Fibroblast of skin of left quadriceps (primary cell): ENCODE measurements at places on chromosomes 1 and 21.

DNA sequence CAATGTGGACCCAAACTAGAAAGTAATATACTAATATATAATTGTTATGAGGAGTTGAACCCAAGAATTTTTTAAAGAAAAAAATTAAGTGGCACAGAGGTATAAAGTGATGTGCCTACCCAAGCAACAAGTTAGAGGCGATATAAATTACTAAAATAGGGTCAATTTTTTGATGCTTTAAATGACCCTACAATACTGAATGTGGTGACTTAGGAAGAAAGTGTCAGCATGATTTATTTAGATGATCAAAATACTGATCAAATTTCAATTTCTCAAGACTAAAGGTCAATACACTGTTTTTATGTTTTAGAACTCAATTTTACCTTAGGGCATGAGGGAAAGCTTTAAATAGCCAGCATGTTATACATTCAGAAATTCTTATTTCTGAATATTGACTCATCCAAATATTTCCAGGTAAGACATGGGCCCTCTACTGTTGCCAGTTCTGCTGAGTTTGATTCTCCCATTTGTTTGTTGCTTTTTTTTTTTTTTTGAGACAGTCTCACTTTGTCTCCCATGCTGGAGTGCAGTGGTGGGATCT is 20.1 kb downstream of the SCAF4 start:
- DNase-seq, result no peak

DNA sequence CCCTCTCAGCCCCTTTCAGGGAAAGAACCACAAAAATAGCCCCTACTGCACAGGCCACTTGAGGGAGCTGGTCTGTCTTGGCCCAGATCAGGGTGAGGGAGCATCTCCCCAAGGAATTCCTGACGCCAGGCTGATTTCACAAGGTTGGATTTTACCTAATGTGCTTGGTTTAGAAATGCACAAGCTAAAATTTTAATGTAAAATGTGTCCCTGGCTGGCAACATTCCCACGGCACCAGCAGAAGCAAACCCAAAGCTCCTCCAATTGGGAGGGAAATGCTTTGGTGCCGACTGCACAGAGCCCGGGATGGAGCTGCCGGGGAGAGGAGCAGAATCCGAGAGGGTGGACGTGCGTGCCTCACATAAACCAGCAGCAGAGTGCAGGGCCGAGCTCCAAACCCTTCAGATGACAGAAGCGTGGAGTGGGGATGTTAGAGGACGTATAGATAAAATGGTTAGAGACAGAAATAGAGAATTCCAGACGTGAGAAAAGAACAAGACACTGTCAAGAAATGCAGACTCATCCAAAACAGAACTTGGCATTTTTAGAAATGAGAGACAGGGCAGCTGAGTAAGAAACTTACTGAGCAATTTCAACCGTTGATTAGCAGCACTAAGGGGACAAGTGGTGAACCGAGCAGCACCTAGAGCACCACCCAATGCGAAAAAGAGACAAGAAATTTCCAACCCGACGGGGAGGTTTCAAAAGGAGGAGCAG is 41.6 kb upstream of the TMEM52 start:
- DNase-seq, result no peak

- DNase-seq, result no peak
These were observed 61.3 kb downstream of the SLC19A1 start for GRCh38 chr21:45480701-45481500.

DNA sequence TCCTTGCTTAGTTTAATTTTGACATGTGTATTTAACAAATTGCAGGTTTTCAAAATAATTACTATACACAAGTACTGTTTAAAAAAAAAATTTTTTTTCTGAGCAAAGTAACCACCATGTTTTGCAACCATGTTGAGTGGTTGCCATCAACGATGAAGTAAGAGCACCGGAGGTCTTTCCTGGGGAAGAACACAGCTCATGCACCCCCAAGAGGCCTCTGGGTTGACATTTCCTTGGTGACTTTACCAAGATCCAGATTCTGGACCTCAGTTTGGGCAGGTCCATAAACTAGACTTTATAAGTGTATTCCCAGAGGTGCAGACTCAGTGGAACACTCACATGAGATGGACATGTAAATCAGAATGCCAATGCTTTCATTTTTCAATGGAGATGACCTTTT is 36.8 kb upstream of the RALGPS2 start:
- DNase-seq, result peak; percentile 42

GRCh38 chr1:226637147-226637935 is 88.8 kb downstream of the STUM start:
- no peak for DNase-seq

DNA sequence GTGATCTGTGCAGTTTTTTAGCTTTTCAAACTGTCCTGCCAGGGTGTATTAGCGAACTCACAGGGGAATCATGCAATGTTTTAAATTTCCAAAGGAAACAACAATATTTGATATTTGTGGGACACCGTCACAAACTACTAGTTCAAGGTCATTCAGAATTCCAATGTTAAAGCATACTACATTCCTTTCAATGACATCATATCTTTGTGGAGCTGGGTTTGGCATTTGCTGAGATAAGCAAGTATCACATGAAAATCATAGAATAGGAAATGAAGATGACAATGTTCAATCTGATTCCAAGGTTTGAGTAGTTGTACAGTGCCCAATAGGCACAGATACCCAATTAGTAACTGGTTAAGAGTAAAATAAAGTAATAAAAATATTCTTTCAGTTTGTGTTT is 35.6 kb downstream of the NUF2 start:
- DNase-seq, result no peak

GRCh38 chr1:214440219-214440965 is 111.0 kb downstream of the PTPN14 start:
- DNase-seq, result no peak

DNA sequence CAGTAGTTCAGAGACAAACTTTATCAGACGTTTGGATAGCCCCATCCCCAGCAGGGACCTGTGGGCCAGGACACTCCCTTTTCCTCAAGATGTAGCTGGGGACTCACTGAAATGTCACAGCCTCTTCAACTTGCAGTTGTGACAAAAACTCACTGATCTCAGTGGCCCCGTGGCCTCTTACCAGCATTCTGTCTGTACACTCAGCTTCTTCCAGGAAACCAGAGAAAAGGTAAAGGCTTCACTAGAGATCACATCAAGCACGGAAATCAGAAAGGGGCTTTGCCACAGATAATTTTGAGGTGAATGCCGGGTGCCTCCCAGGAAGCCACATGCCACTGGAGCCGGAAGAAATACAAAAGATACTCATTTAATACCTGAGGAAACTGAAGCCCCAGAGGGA is 122.2 kb downstream of the CCDC185 start:
- no peak for DNase-seq

- no peak for DNase-seq
These were observed 95.9 kb downstream of the PLD5 start for GRCh38 chr1:242428399-242429190.

GRCh38 chr21:36773117-36773516 is 74.2 kb downstream of the SIM2 start:
- DNase-seq, result peak; percentile 26

DNA sequence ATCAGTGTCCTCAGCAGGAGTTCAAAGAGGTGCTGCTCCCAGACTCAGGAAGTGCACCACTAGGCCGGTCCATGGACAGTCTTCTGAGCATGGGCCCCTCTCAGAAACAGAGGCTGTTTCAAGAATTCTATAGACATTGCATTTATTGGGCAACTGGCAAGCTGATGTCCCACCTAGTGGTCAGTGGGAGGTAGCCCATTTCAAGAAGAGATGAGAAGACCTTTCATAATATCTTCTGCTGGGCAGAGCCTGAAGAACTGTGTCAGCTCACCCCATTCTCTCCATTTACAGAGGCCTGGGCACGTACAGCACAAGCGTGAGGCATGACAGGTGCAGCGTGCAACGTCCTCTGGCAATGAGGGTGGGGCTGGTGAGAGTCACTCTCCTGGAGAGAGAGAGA is 216.0 kb downstream of the DYRK1A start:
- peak; percentile 29 for DNase-seq

DNA sequence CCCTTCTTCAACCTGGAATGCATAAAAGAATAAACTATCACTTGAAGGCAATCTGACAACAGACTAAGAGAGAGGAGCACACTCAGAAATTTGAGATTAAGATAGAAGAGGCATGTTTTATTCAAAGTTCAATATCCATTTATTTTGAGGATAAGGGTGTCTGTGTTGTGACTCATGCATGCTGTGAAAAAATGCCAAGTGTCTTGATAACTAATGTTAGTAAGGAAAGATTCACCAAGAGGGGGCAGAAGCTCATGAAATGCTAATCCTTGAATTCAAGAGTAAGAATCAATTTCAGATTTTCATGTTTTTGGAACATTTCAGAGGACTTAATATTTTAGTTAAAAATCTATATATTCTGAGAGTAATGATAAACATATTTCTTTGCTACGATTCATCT is 94.0 kb downstream of the IFI44 start:
- DNase-seq, result peak; percentile 34

- DNase-seq, result no peak
These were observed 62.5 kb downstream of the PRKAB2 start for GRCh38 chr1:147109762-147110161.

- no peak for DNase-seq
These were observed 24.6 kb upstream of the TTC22 start for GRCh38 chr1:54825696-54826095.

DNA sequence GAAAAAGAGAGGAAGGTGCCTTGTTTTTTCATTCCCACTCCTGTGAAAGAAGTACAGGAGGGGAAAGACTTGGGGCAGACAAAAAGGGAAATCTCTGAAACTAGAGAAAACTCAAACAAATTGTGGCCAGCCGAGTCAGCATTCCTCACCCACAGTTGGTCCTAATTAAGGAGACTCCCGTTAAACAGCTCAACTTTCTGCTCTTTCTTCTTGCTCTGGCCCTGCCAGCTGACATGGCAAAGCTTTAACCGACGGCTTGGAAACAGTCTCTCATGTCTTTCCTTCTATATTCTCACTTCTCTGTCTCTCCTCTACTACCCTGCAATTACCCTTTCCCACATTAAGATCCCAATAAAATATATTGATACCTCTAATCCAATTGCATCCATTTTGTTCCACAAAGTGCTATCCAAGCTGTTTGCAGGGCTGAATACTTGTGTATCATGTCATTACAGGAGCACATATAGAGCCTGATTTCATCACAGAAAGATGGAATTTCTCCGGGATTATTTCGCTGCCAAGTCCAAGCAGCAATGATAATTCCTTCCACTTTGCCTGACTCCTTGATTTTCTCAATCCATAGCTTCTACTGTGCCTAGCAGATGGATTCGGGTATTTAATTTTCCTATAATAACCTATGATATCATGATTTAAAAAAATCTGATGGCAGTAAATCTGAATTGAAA is 65.4 kb upstream of the IPO9 start:
- no peak for DNase-seq

GRCh38 chr1:175128523-175128922 is 60.9 kb downstream of the TNN start:
- DNase-seq, result no peak

DNA sequence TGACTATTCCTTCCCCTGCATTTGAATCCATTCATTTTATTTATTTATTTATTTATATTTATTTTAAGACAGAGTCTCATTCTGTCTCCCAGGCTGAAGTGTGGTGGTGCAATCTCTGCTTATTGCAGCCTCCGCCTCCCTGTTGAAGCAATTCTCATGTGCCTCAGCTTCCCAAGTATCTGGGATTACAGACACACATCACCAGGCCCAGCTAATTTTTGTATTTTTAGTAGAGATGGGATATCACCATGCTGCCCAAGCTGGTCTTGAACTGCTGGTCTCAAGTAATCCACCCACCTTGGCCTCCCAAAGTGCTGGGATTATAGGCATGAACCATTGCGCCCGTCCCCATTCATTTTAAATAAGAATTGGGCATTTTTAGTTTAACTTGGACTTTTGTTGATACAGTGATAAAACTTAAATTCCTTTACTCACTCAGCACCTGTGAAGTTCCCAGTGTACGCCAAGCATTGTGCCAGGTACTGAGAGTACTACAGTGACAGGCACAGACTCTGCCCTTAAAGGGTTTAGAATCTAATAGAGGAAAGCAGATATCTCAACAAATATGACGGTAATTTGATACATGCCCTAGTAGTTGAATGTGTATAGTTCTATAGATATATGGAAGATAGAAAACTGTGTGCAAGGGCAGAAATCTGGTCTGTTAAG is 90.5 kb downstream of the PTPRC start:
- no peak for DNase-seq

DNA sequence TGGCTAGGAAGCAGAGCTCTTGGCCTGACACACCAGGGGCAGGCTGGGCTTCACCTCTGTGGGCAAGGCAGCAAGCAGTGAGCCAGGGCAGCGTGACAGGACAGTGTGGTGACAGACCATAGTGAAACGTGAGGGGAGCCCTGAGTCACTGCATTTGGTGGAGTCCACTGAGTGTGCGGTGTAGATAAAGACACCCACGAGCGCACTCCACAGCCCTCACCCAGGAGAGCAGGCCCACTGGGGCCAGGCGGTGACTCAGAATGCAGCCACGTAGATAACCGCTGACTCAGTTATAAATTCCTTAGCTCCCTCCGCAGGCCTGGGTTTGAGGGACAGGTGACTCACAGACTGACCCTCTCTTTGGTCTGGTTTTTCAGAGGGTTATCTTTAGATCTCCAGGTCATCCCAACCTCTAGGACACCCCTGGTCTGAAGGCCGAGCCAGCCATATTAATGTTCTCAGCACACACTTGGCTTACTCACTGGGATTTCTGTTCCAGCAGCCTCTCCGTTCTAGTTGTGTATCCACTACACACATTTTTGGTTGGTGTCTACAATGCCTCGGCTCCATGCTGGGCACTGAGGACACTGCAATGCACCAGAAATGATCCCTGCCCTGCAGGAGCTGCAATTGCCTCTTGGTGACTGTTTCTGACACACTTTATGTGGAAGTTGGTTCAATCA is 90.2 kb upstream of the TSPAN2 start:
- DNase-seq, result peak; percentile 55

- no peak for DNase-seq
These were observed 1093.9 kb downstream of the ADGRL2 start for GRCh38 chr1:82894635-82895034.

- no peak for DNase-seq
These were observed 64.8 kb downstream of the FAM163A start for GRCh38 chr1:179807691-179808485.

GRCh38 chr1:88661188-88661587 is 22.9 kb upstream of the PKN2 start:
- no peak for DNase-seq

DNA sequence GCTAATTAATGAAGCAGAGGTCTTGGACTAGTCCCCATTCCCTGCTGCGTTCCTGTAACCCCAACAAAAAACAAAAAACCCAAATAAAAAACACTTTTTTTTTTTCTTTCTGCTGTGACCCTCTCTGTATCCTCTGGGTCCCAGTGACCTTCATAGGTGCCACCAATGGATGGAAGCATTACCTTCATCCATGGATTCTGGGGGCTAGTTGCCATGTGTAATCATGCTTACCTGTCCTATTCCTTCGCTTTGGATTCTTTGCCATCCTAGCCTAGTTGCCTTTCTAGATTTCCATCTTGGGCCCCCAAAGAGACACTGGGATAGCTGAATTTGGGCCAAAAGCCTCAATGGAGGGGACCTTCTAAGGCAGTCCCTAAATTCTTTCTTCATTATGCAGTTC is 1208.7 kb downstream of the BRINP3 start:
- DNase-seq, result no peak

GRCh38 chr1:21779613-21780521 is 3.1 kb downstream of the USP48 start:
- no peak for DNase-seq

- DNase-seq, result no peak
These were observed 2.7 kb downstream of the ERRFI1 start for GRCh38 chr1:8023287-8023994.
